Activated CD4-positive, alpha-beta T cell treated with anti-CD3 and anti-CD28 coated beads for 48 hours (primary cell): ENCODE measurements at places on chromosomes 5 and 9.

- DNase-seq = no peak
Measured at GRCh38 chr9:112285056-112285455, 48.4 kb downstream of the PTBP3 start.

- DNase-seq = no peak
Measured at GRCh38 chr9:110192531-110193261, 15.3 kb downstream of the C9orf152 start.

DNA sequence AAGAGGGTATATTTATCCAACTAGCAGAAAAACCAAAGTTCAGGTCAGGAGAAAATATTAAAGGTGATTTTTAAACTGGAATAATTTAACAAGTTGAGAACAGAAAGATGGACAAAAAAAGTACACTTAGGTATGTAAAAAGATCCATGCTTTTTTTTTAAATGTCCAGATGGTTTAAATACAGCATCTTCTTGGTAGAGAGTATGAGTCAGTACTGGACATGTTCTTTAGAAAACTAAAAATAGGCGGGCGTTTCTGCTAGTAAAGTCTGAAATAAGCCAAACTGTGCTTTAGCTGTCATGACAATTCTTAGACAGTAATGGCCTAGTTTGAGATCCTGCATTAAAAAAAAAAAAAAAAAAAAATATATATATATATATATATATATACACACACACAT, 255.9 kb upstream of the ST8SIA4 start:
- no peak for DNase-seq

- no peak for DNase-seq
Measured at GRCh38 chr5:57111993-57112392, 61.9 kb upstream of the GPBP1 start.

DNA sequence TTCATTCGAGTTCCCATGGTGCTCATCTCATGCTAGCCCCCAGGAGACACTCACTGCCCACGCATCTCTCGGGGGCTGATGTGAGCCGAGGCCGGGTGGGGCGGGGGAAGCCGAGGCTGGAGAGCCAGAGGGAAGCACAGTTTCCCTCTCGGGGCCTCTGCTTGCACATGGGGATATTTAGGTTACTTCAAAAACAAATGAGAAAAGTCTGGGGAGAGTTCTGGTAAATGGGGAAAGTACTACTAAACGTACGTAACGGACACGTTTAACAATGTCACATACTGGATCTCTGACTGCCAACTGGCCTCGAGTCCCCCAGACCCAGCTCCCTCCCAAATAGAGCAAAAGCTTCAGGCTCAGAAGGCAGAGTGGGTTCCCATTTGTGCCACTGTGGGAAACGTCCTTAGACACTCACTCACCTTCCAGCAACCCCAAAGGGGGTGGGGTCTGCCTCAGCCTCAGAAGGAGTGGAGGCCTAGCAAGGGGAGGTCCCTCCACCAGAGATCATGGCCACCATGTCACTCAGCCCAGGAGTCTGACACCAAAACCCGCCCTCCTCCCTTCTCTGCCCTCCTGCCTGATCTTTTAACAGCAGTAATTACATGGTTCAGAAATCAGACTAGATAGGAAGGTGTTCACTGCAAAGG, 33.8 kb upstream of the NTNG2 start:
- no peak for DNase-seq

GRCh38 chr5:137470111-137470920, 28.8 kb downstream of the SPOCK1 start:
- DNase-seq = no peak

DNA sequence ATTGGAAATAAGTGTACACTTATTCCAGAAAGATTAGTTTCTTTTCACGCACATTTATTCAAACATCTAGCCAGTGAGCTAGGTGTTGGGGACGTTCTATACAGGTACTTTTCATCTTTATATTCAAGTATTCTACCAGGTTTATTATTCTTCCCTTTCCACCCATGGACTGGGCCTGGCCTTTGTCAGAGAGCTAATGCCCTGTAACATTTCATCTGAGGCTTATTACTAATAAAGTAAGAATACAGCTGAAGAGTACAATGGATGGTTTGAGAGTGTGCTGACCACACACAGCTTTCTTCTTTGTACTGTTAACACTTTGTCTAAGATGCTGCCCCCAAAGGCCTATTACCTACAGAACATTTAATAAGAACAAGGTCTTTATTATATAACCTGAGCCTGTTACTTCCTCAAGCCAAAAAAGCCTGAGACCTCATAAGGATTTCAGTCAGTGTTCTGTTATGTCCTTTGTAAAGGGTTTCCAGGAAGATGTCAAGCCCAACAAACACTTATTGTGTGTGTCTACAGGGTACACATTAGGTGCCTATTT, 93.5 kb downstream of the ZNF608 start:
- DNase-seq = no peak

- no peak for DNase-seq
Measured at GRCh38 chr5:98318386-98318785, 455.1 kb upstream of the RGMB start.

- DNase-seq = no peak
Measured at GRCh38 chr5:65566505-65566904, 3.4 kb downstream of the PPWD1 start.

- DNase-seq = no peak
Measured at GRCh38 chr9:125968714-125969374, 221.7 kb downstream of the PBX3 start.

DNA sequence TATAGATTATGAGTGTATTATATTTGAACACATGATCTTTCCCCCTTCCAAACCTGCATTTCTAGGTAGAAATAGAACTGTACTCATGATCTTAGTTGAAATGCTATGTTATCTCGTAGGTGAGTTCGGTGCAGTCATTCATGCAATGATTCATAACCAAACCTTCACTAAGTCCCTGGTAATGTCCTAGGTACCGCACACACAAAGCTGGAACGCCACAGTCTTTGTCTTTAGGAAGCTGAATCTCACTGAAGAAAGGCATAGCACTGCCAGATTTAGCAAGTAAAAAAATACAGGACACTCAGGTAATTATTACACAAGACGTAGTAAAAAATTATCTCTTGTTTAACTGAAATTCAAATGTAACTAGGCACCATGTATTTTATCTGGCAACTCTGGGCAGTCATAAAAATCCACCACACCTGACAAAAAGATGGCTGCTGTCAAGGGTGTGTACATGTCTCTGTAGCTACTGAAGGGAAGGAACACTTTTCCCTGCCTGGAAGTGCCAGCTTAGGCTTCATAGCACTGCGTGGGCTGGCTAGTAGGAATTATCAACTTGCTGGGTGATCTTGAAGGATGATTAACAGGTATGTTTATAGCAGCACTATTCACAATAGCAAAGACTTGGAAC, 28.0 kb upstream of the TXN start:
- no peak for DNase-seq

DNA sequence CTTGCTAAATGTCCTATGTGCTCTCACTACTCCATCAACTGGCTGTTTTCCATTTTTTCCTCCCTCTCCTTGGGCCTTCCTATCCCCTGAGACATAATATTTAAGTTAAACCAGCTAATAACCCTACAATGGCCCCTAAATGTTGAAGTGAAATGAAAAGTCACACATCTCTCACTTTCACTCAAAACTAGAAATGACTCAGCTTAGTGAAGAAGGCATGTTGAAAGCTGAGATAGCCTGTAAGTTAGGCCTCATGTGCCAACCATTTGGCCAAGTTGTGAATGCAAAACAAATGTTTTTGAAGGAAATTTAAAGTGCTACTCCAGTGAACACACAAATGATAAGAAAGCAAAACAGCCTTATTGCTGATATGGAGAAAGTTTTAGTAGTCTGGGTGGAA, 48.8 kb upstream of the CDH10 start:
- no peak for DNase-seq

GRCh38 chr9:5650356-5651105, 21.6 kb downstream of the RIC1 start:
- DNase-seq = no peak

DNA sequence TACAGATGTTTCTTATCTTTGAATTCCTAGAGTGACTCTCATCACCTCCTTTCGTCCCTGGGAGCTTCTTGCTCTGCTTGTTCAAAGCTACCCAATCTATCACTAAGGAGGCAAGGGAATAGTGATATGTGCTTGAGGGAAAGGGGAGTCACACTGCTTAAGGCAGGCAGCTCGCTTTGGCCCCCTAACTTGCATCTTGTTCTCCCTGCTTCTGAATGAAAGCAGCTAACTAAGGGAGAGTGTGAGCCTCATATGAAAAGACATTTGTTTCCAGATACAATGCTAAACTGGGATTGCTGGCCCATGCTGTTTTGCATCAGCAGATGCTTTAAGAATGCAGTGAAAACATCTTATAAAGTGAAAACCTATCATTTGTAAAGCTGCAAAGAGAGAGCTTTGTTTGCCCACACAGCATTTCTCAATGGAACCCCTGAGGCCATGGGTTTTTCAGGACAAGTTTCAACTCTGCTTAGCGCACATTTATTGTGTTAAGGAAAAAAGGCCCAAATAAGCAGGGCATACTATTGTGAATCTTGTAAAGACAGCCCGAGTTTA, 367.9 kb upstream of the ADAMTSL1 start:
- no peak for DNase-seq

- DNase-seq = no peak
Measured at GRCh38 chr5:64759960-64760660, 8.4 kb downstream of the SREK1IP1 start.

DNA sequence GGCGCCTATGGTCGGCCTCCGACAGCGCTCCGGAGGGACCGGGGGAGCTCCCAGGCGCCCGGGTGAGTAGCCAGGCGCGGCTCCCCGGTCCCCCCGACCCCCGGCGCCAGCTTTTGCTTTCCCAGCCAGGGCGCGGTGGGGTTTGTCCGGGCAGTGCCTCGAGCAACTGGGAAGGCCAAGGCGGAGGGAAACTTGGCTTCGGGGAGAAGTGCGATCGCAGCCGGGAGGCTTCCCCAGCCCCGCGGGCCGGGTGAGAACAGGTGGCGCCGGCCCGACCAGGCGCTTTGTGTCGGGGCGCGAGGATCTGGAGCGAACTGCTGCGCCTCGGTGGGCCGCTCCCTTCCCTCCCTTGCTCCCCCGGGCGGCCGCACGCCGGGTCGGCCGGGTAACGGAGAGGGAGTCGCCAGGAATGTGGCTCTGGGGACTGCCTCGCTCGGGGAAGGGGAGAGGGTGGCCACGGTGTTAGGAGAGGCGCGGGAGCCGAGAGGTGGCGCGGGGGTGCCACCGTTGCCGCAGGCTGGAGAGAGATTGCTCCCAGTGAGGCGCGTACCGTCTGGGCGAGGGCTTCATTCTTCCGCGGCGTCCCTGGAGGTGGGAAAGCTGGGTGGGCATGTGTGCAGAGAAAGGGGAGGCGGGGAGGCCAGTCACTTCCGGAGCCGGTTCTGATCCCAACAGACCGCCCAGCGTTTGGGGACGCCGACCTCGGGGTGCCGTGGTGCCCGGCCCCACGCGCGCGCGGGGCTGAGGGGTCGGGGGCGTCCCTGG, 561 bp downstream of the DAPK1 start:
- DNase-seq = peak; percentile 17

DNA sequence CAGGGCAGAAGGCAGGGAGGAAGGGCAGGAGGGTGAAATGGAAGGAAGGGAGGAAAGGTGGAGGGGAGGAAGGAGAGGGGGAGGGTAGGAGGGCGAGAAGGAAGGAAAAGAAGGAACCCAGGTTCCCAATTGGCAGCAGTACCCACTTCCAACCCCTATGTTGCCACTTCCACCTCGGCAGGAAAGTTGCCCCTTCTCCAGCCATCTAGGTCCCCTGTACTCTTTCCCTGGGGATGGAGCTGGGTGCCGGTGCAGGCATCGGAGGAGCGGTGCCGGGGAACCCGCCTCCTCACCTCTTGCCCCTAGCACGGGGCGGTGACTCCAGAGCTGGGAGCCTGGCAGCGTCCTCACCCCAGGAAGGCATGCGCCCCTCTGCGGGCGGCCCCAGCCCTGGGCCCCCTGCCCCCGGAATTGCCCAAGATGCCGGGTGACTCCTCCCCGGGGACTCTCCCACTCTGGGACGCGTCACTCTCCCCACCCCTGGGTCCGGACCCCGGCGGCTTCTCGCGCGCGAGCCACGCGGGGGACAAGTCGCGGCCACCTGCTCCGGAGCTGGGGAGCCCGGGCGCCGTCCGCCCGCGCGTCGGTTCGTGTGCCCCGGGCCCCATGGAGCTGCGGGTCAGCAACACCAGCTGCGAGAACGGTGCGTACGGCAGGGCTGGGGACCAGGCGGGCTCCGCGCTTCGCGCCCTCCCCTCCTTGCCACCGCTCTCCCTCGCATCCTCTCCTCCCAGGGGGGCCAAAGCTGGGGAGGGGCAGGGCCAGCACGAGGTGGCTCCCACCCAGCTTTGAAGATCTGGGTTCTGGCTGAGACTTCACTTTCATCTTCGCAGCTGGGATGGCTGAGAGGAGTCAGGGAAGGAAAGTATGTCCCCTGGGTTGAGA, at the start of gene NIPAL4:
NIPAL4 (plus strand) TSS at position 499 of the 885 bp plus-strand sequence; CDS start at position 607, 108 bp downstream.
- DNase-seq = peak; percentile 55

GRCh38 chr9:105064248-105065097, 136.5 kb upstream of the ABCA1 start:
- DNase-seq = no peak

DNA sequence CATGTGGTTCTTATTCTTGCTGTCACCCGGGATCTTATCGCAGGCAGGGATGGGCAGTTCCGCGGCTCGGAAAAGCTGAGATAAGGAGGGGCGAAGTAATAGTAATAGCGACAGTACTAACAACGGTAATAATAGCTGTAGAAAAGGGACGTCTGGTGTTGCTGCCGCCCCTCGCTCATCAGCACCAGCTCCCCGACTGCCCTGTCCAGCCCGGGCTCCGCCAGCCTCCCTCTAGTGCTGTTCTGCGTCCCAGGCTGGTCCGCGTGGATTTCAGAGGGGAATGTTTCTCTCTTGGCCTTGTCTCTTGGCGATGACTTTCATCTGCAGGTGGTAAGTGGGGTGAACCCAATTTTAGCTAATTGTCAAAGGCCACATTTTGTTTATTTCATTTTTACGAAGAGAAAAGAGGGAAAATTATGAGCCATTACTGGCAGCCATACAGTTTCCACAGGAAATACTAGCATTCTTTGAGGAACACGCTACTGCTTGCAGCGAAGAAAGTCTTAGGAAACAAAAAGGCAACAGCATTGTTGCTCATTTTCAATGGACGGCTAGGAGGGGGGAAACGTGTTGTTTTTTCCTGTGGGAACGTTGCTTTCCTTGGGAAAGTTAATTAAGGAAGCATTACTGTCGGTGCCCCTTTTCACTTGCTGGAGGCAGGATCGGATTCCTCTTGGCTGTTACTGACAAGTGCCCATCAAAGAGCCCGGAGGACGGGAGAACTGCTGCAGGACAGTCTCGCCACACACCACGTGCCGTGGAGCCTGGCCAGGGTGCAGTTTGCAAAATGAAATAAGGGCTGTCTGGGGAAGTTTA, 762 bp downstream of the SNCAIP start:
- DNase-seq = no peak

- no peak for DNase-seq
Measured at GRCh38 chr5:97427235-97427634, 244.2 kb upstream of the RIOK2 start.

DNA sequence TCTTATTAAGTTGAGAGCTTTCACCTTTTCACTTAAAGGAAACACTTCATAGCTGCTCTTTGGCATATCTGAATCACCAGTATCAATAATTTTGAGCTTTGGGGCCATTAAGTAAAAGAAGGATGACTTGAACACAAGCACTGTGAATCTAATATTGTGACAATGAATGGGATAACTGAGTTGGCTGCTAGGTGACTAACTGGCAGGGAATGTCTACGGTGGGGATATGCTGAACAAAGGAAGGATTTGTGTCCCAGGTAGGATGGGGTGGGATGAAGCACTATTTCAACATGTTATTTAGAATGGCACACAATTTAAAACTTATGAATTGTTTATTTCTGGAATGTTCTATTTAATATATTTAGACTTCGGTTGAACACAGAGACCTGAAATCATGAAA, 123.6 kb downstream of the TEX10 start:
- DNase-seq = no peak
